GM03348 (cell line): ENCODE measurements at places on chromosomes 2 and 18.

DNA sequence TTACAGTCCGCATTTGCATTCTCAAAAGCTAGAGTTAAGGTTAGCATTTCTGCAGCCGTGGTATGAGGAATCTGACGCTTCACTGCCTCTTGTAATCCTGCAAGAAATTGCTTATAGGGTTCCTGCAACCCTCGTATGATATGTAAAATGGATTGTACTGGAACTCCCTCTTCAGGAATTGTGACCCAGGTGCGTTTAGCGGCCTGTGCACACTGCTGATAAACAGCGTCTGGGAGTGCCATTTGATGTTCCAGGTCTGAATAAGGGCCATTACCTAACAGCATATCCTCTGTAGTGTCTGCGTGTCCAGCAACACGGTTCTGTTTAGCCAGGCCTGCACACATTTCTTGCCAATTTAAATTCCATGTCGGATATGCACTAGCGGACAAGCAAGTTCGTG, 42.5 kb downstream of the CXCR4 start:
- DNase-seq: no peak

- no peak for DNase-seq
These were observed 2139.8 kb upstream of the CELF4 start for GRCh38 chr18:39705362-39705761.

- no peak for DNase-seq
These were observed 154.0 kb upstream of the ARL4C start for GRCh38 chr2:234650911-234651310.

- DNase-seq: no peak
These were observed 83.4 kb downstream of the MYCN start for GRCh38 chr2:16023506-16024360.

DNA sequence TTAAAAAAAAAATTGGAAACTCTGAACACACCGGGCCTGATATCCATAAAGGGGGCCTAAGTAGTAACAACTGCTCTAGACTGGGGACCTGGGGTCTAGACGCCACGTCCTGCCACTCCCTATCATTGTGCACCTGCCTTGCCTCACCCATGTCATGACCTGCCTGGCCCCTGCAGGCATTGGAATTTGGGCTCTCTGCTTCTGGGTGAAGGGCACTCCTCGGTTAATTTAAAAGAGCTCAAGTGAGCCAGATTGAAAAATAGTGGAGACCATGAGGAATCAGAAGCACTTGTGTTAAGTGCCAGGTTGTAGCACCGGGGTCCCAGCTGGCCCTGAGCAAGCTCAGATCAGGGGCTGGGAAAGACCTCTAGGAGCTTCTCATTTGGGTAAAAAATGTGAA, 48.1 kb downstream of the SLC4A1AP start:
- DNase-seq: no peak

- DNase-seq: no peak
These were observed 118.1 kb upstream of the GCFC2 start for GRCh38 chr2:75828826-75829225.

DNA sequence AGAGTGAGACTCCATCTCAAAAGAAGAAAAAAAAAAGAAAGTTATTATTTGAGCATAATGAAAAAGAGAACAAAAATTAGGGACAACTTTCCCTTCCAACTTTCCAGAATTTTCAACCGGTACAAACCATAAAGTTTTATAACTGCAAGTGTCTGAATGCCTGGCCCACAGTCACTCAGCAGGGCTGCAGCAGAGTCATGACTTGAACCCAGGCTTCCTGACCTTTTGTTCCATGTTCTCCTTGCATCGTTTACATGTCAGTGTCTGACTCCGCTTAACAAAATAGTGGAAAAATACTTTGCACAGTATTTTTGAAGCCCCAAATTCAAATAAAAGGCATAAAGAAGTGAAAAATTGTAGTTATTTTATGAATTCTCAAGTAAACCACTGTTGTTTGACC, 82.7 kb downstream of the LTBP1 start:
- DNase-seq: no peak

DNA sequence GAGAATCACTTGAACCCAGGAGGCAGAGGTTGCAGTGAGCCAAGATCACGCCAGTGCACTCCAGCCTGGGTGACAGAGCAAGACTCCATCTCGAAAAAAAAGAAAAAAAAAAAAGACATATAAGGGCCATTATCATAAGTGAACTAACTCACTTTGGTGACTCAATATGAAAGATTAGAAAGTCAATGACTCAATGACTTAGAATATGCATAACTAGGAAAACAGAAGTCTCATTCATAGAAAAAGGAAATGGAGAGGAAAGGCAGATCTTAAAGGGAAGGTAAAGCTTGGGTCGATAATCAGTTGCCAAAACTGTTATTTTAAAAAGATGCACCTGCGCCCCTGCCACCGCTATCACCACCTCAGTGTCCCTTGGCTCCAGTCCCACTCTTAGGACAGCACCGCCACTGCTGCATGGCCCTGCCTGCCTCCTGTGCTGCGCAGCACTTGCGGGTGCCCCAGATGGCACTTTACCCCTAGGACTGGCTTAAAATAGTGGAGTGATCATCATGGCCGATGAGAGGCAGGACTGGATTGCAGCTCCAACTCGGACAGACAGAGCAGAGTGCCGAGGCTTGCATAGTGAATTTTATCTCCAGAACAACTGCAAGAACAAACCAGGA, 54.7 kb downstream of the INO80D start:
- peak; percentile 13 for DNase-seq

DNA sequence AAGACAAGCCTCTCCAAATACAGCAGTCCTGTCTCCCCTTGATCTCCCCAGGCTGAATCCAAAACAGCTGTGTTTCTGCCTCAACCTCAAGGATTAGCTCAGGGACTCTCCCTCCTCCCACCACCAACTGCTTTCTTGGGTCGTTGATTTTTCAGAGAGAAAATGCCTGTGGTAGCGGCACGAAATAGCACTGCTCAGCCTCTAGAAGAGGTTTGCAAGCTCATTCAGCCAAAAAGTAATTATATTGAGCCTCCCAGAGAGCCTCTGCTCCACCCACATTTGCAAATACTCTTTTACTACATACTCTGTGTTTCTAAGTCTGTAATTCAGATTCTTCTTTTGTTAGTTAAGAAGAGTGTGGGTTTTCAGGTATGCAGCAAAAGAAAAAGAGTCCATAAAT, 396.4 kb upstream of the TNP1 start:
- DNase-seq: peak; percentile 47

GRCh38 chr2:233989221-233989858, 61.2 kb upstream of the SPP2 start:
- no peak for DNase-seq

- DNase-seq: no peak
These were observed 126.4 kb downstream of the CACNB4 start for GRCh38 chr2:151972241-151973012.

DNA sequence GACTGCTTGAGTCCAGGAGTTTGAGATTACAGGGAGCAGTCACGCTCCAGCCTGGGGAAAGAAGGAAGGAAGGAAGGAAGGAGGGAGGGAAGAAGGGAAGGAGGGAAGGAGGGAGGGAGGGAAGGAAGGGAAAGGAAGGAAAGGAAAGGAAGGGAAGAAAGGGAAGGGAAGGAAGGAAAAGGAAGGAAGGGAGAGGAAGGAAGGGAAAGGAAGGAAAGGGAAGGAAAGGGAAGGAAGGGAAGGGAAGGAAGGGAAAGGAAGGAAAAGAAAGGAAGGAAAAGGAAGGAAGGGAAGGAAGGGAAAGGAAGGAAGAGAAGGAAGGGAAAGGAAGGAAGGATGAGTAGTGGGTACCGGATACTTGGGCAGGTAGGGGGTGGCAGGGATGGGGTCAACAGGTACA, 32.3 kb downstream of the GPR155 start:
- DNase-seq: no peak

DNA sequence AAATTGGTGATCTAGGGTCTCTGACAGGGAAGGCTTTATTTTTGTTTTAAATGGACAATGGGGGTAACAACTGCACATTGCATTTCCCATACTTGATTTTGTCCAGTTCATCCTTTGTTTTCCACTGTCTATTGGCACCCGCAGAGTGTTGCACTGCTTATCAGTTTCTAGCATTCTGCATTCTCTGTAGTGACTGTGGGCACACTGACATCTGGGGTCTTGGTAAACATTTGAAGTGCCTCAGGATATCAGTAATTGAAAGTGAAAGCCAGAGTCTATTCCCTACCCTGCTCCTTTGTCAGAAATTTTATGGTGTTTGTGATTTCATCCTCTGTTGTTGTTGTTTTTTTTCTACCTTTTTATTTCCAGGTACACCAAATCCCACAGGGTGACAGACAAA, 132.1 kb upstream of the EPC2 start:
- no peak for DNase-seq

DNA sequence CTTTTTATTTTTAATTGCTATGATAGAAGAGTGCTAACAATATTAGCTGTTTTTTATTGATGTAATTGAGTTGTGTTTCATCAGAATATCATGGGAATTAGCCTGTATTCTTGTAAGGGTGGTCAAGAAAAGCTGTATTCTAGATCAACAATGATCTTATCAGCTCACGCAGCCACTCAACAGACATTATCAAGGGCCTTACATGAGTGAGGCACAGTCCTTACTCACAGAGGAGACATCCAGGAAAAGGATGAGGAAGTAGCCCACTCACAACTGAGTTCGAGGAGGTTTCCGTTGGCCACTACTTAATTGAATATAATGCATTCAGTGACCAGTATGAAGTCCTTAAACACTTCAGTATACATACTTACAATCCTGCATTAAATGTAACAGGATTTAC, 152.5 kb downstream of the AFF3 start:
- no peak for DNase-seq

DNA sequence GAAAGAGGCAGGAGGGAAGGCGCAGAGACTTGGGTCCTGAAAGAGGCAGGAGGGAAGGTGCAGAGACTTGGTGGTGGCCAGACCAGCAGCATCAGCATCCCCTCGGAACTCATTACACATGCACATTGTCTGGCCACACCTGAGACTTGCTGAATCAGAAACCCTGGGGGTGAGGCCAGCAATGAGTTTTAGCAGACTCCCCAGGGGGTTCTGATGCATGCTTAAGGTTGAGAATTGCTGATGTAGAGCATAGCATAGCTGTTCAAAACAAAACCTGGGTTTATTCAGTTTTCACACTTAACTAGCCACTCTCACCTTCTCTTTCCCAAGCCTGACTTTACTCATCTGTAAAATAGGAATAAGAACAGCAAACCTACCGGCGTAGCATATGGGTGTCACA, 122.9 kb downstream of the MRO start:
- DNase-seq: no peak

DNA sequence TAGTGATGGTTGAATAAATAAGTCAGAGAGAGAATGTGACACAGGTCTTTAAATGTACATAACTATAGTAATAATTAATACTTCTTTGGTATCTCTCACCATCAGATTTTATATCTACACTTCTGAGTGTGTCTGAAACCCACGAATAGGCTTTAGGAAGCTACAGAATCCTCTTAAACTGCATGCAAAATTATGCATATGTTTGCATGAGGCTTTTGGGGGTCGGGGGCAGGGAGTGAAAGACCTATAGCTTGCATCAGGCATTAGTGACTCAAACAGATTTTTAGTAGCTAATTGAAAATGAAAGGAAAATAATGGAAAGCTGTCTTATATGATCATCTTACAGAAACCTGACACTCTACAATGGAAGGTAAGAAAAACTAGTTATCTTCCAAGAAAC, 14.9 kb downstream of the LRPPRC start:
- DNase-seq: no peak

- no peak for DNase-seq
These were observed 190.1 kb downstream of the LRP1B start for GRCh38 chr2:141940709-141941108.

DNA sequence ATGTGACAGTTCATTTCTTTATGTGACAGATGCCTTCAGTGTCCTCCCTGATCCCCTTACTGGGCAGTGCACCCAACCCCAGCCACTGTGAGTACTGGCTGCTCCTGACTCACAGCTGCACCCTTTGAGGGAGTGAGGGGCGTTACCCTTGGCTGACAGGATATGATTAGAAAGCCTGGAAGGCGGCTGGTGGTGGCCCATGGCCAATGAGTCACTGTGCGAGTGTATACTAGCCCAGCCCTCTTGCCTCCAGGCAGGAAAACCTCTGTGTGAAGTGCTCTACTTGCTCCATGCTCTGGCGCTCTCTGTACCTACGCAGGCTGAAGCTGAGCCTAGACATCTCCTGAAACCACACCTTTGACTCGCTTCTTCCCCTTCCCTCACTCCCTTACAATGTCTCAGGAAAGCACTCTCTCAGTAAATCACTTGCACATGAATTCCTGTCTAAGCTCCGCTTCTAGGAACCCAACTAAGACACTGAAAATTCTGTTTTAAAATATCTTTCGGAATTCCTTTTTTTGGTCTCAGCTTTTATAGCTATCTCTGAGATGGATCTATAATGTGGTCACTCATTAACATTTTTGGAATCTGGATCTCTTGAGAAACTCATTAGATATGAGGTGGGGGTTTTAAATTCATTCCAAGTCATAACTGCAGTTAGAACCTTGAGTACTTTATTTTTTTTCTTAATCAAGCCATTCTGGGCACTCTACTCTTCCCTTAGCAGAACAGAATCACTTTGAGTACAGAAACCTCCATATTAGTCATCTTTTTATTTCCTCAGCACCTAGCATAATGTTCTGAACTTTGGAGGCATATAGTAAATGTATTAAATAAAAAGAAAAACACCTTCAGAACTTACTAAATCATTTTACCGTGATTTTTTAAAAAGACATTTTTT, 25.3 kb upstream of the STAM2 start:
- peak; percentile 93 for DNase-seq

- DNase-seq: no peak
These were observed 164.8 kb downstream of the DCDC2C start for GRCh38 chr2:3868012-3868805.

DNA sequence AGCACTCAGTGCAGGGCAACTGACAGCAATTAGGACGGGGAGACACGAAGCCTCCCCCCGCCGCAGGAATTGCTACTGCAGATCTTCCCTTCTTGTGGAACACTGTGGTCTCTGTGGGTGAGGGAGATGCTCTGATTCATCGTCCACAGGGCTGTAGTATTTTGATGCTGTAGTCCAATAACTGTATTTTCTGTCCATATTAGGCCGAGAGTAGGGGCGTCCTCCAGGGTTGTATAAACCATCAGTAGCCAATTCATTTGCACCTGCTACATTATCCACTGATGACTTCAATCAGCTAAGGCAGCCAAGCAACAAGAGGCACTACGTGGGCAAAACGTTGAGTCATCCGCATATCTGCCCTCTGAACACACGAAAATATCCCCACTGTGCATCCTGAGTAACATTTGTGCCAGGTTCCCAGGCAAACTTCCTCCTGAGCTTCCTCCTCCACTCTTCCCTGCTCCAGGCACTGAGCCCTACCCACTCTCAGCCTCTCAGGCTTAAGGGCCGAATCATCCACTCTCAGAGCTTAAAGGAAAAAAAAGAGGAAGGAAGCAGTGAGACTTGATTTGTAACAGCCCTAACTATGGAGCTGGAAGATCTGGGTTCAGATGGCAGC, 62.1 kb downstream of the LBH start:
- peak; percentile 57 for DNase-seq

DNA sequence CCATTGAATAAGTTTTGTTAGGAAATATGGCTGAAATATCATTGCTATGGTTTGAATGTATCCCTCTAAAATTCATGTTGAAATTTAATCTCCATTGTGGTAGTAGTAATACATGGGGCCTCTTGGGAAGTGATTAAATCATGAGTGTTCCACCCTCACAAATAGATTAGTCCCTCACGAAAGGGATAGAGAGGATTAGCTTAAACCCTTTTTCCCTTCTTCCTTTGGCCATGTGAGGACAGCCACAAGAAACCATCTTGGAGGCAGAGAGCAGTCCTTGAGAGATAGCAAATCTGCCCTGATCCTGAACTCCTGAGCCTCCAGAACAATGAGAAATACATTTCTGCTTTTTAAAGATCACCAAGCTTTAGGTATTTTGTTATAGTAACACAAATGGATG, 274.2 kb downstream of the CDH19 start:
- DNase-seq: no peak

- DNase-seq: no peak
These were observed 214.4 kb downstream of the SRBD1 start for GRCh38 chr2:45396671-45397070.
